EL (cell line): ENCODE measurements at places on chromosomes 7 and 10.

DNA sequence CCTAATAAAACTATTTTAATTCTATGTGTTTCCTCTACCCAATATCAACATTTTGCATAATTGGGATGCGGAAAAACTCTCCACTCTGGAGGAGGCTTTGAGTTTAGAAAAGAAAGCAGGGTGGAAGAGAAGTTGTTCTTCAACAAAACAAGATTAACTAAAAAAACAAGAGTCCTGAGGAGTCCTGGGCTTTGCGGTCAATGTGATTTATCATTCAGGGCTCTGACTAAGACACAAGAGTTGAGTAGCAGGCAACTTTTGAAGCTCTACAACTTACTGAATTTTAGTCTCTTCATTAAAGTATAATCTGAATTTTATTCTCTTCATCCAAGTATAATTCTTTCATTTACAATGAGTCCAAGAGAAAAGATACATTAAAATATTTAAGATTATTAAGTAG is 18.3 kb upstream of the TMEM26 start:
- no peak for DNase-seq

- peak; percentile 15 for DNase-seq
These were observed 1.0 kb downstream of the NT5C2 start for GRCh38 chr10:103192089-103192450.

GRCh38 chr7:113368256-113368655 is 249.9 kb upstream of the SMIM30 start:
- DNase-seq: no peak

DNA sequence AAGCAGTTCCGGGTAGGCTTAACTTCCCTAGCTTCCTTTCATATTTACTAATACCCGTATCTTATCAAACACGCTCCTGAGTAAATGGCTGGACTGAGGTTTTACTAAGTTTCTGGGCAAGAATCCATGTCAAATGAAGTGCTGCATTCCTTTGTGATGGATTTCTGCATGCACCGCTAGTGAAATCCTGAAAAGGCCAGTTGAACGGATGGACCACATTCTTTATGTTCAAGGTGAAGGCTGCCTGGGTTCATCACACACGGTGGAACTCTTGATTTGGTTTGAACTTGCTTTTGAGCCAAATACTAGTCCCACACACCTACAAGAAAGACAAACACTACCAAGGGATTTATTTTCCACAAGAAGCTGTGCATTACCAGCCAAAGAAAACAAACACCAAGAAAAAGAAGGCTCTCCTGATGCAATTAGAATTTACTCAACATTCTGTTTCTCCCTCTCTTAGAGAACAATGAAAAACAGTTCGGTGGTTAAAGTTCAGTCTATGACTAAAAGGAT is 255.0 kb upstream of the SEMA3C start:
- peak; percentile 49 for DNase-seq

DNA sequence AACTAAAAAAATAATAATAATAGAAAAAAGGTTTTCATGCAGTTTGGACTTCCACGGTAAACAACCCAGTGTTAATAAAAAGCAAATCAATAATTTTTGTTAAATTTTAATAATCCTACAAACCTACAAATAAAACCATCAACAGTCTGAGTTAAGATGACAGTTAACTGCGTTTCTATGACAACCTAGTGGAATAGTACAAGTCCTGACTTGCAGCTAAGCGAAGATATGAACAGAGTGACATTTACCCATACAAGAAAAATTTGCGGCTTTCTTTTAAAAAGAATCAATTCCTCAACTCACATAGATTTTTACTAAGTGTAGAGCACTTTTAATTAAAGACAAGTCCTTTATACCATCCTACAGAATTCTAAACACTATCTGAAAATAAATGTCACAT is 35.6 kb downstream of the VPS41 start:
- DNase-seq: no peak

- DNase-seq: no peak
These were observed 43.8 kb downstream of the CALCR start for GRCh38 chr7:93530701-93531100.

DNA sequence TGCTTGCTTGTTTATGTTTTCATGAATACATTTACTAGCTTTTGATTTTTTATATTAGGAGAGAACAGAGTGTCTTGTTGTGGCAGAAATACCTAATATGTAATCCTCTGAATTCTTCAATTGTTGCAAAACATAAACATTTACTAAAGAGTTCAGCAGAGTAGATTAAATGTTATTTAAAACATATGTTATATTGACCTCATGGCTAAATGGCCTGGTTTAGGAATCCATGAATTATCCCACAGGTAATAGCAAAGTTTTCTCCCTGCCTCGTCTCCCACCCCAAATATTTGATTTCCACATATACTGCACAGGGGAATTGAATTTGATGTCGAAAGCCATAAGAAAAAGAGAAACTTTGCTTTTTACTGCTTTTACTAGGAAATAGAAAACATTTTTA is 111.8 kb downstream of the ADK start:
- no peak for DNase-seq

DNA sequence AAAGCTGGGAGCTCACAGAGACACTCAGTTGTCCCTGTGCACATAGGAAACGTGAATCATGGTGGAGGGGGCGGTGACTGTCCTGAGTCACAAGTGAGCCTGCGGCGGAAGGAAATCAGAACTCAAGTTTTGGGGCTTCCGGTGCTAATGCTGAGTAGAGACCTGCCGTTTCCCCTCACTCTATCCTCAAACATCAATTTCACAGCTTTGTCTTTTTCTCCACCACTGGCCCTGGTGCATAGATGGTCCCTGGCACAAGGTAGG is 21.9 kb downstream of the ADCYAP1R1 start:
- peak; percentile 64 for DNase-seq
